Hematopoietic multipotent progenitor cell (in vitro differentiated cells): ENCODE measurements at places on chromosomes 4 and X. TPM values are rescaled to one million over a fixed set of nuclear protein-coding genes. Genes with fewer than 3 reads are reported as not detected.

Gene SHOX
- not detected for total RNA-seq

Gene RENBP
- total RNA-seq = 37.7 TPM

Gene PPP2R2C
- total RNA-seq = under 0.01 TPM

Gene XG
- under 0.01 TPM for total RNA-seq

Gene IL9R
- 4.6 TPM for total RNA-seq
